Vagina (tissue), 2 donors: ENCODE measurements at places on chromosomes 4 and X.
A peak's percentile ranks its signal among the peaks of the same experiment; 100 is the strongest.

- DNase-seq: no peak
- H3K27me3 ChIP-seq: no peaks in the 10 kb centered on the region
- no peak overlapping the region for H3K4me3 ChIP-seq
- no peaks in the 10 kb centered on the region for H3K36me3 ChIP-seq
Measured at GRCh38 chr4:188869581-188869980, 730.3 kb downstream of the TRIML1 start.

DNA sequence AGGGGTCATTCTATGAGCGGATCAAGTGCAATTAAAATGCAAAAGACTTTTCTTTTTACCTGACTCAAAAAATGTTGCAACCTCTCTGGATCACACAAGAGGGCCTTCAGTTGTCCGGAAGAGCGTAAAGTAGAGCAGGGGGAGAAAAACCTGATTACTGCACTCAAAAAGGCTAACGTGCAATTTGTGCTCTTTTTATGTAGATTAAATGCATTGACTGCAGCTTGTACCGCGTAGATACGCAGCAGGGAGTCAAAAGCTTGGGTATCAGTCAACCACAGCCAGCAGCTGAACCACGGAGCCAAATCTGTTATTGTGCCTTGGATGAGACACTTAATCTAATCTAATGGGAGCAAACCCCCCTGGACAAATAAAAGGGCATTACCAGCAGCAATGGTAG is 107.3 kb upstream of the RAI2 start:
- no peaks in the 10 kb centered on the region for H3K4me1 ChIP-seq
- no peak for DNase-seq
- no peaks in the 10 kb centered on the region for H3K27me3 ChIP-seq
- no peak overlapping the region for H3K27ac ChIP-seq

- H3K36me3 ChIP-seq: no peaks in the 10 kb centered on the region
- peaks cover 33% of the 10 kb centered on the region for H3K4me1 ChIP-seq
- no peak overlapping the region for H3K27ac ChIP-seq
- no peak for DNase-seq
- H3K27me3 ChIP-seq: no peaks in the 10 kb centered on the region
Measured at GRCh38 chr4:78937837-78938236, 1.4 kb downstream of the PAQR3 start.

GRCh38 chrX:150854856-150855255 is 43.6 kb downstream of the CD99L2 start:
- H3K4me3 ChIP-seq: no peak overlapping the region
- DNase-seq: no peak
- no peak overlapping the region for H3K27ac ChIP-seq
- H3K27me3 ChIP-seq: no peaks in the 10 kb centered on the region
- H3K36me3 ChIP-seq: no peaks in the 10 kb centered on the region

DNA sequence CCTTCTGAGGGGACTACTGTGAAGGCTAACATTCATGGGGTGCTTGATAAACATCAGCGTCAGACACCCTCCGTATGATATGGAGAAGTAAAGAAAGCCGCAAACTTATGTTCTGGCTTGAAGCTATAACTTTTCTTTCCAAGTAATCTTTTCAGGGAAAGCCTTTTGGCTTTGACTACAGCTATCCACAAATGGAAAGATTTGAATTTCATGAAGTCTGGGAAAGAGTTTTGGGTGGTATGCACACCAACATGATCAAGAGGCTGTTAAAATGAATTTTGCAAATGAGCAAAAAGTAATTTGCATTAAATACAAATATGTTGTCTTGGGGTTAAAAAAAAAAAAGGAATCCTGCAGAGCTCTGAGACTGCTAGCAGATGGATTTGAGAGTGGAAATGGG is 114.8 kb upstream of the LIMCH1 start:
- no peak overlapping the region for H3K27ac ChIP-seq
- no peaks in the 10 kb centered on the region for H3K36me3 ChIP-seq
- no peaks in the 10 kb centered on the region for H3K27me3 ChIP-seq
- H3K4me3 ChIP-seq: no peak overlapping the region
- no peaks in the 10 kb centered on the region for H3K4me1 ChIP-seq

GRCh38 chr4:156138781-156139280 is 185.2 kb upstream of the CTSO start:
- H3K36me3 ChIP-seq: no peaks in the 10 kb centered on the region
- no peak for DNase-seq
- peaks cover 16% of the 10 kb centered on the region for H3K4me1 ChIP-seq
- no peak overlapping the region for H3K4me3 ChIP-seq
- H3K27me3 ChIP-seq: no peaks in the 10 kb centered on the region
- no peak overlapping the region for H3K27ac ChIP-seq

- H3K36me3 ChIP-seq: no peaks in the 10 kb centered on the region
- H3K4me1 ChIP-seq: no peaks in the 10 kb centered on the region
- no peak overlapping the region for H3K4me3 ChIP-seq
- H3K27ac ChIP-seq: no peak overlapping the region
- DNase-seq: no peak
Measured at GRCh38 chr4:126458993-126459392, 1144.2 kb downstream of the FAT4 start.

- no peak for DNase-seq
- no peak overlapping the region for H3K27ac ChIP-seq
- no peaks in the 10 kb centered on the region for H3K27me3 ChIP-seq
- no peak overlapping the region for H3K4me3 ChIP-seq
- no peaks in the 10 kb centered on the region for H3K36me3 ChIP-seq
Measured at GRCh38 chrX:2192584-2193272, 308.0 kb downstream of the DHRSX start.

- no peak for DNase-seq
- H3K27me3 ChIP-seq: no peaks in the 10 kb centered on the region
- no peaks in the 10 kb centered on the region for H3K4me1 ChIP-seq
- no peak overlapping the region for H3K4me3 ChIP-seq
- no peaks in the 10 kb centered on the region for H3K36me3 ChIP-seq
Measured at GRCh38 chr4:23429497-23429896, 460.4 kb downstream of the PPARGC1A start.

GRCh38 chr4:106454581-106454980 is 86.0 kb upstream of the GIMD1 start:
- no peaks in the 10 kb centered on the region for H3K27me3 ChIP-seq
- no peaks in the 10 kb centered on the region for H3K4me1 ChIP-seq
- H3K27ac ChIP-seq: no peak overlapping the region
- H3K36me3 ChIP-seq: no peaks in the 10 kb centered on the region
- no peak overlapping the region for H3K4me3 ChIP-seq
- DNase-seq: no peak

- no peak overlapping the region for H3K4me3 ChIP-seq
- H3K4me1 ChIP-seq: no peaks in the 10 kb centered on the region
- DNase-seq: no peak
- no peak overlapping the region for H3K27ac ChIP-seq
- no peaks in the 10 kb centered on the region for H3K36me3 ChIP-seq
Measured at GRCh38 chrX:42680666-42681065, 97.3 kb downstream of the PPP1R2C start.

GRCh38 chrX:112901869-112902725 is 61.5 kb upstream of the AMOT start:
- no peak overlapping the region for H3K27ac ChIP-seq
- H3K27me3 ChIP-seq: no peaks in the 10 kb centered on the region
- H3K4me3 ChIP-seq: no peak overlapping the region
- no peak for DNase-seq

DNA sequence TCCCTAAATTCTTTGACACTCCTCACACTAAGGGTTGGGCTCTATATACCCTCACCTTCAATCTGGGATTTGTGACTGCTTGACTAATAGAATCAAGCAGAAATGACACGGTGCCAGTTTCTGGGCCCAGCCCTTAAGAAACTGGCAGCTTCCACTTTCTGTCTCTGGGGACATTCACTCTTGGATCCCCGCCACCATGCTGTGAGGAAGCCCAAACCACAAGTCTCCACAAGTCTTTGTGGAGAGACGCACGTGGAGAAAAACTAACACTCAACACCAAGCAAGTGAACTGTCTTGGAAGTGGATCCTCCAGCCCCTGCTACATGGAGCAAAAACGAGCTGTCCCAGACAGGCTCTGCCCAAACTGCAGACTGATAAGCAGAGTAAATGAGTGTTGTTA is 1.1 kb upstream of the EDNRA start:
- no peaks in the 10 kb centered on the region for H3K27me3 ChIP-seq
- DNase-seq: no peak
- H3K4me1 ChIP-seq: peaks cover 26% of the 10 kb centered on the region
- no peaks in the 10 kb centered on the region for H3K36me3 ChIP-seq
- H3K27ac ChIP-seq: peak overlapping the region; percentile 89

- H3K4me1 ChIP-seq: no peaks in the 10 kb centered on the region
- DNase-seq: no peak
- H3K27ac ChIP-seq: no peak overlapping the region
- no peak overlapping the region for H3K4me3 ChIP-seq
- no peaks in the 10 kb centered on the region for H3K36me3 ChIP-seq
- H3K27me3 ChIP-seq: no peaks in the 10 kb centered on the region
Measured at GRCh38 chrX:23954396-23954795, 46.6 kb downstream of the CXorf58 start.

- H3K36me3 ChIP-seq: no peaks in the 10 kb centered on the region
- H3K27ac ChIP-seq: no peak overlapping the region
- DNase-seq: no peak
- H3K4me1 ChIP-seq: no peaks in the 10 kb centered on the region
Measured at GRCh38 chr4:179751669-179752068, 2309.4 kb upstream of the AGA start.

DNA sequence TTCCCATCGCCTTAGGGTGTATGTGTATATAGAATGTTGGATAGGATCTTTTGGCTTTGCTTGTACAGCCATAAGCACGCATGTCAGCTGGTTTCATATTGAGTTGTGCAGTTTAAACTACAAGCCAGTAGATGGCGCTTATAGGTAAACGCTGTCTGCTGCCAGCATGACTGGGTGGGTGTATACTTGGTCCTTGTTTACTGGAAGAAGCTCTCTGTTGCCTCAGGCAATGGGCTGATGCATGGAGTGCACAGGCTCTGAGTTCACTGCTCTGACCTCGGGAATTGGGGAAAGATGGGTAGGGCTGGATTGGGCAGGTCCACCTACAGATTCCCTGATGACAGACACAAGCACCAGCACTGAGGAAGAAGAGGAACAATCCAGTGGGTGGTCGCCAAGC is 831.5 kb downstream of the STIM2 start:
- H3K4me1 ChIP-seq: no peaks in the 10 kb centered on the region
- H3K27me3 ChIP-seq: no peaks in the 10 kb centered on the region
- no peak overlapping the region for H3K27ac ChIP-seq
- DNase-seq: no peak

DNA sequence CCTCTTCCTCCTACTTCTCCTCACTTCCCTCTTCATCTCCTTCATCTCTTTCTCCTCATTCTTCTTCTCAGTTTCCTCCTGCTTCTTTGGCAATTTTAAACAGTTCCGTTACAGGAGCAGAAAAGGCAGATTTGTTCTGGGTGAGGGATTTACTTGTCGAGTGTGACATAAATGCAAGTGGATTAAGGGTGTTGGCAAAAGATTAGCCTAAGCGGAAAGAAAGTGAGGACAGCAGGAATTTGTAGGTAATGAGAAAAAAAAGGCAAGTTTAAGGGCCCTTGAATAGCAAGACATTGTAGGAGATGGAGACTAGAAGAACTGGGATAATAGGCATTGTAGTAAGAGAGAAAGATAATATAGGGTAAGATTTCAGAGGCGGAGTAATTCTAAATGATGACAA is 841.6 kb downstream of the RAPGEF2 start:
- H3K27me3 ChIP-seq: no peaks in the 10 kb centered on the region
- H3K4me3 ChIP-seq: no peak overlapping the region
- no peak for DNase-seq

GRCh38 chr4:147219145-147219544 is 261.8 kb upstream of the EDNRA start:
- H3K4me1 ChIP-seq: no peaks in the 10 kb centered on the region
- no peak overlapping the region for H3K4me3 ChIP-seq
- H3K27me3 ChIP-seq: no peaks in the 10 kb centered on the region
- no peak for DNase-seq
- no peaks in the 10 kb centered on the region for H3K36me3 ChIP-seq

GRCh38 chrX:81120258-81120935 is 81.3 kb downstream of the HMGN5 start:
- H3K27ac ChIP-seq: peak overlapping the region; percentile 30
- H3K27me3 ChIP-seq: no peaks in the 10 kb centered on the region
- H3K4me3 ChIP-seq: peak overlapping the region; percentile 36
- H3K36me3 ChIP-seq: no peaks in the 10 kb centered on the region
- H3K4me1 ChIP-seq: no peaks in the 10 kb centered on the region
- DNase-seq: no peak

- no peaks in the 10 kb centered on the region for H3K36me3 ChIP-seq
- no peak overlapping the region for H3K27ac ChIP-seq
- no peak for DNase-seq
- no peak overlapping the region for H3K4me3 ChIP-seq
- H3K4me1 ChIP-seq: no peaks in the 10 kb centered on the region
Measured at GRCh38 chr4:165992283-165992682, 119.2 kb downstream of the TLL1 start.

- no peak for DNase-seq
- H3K27me3 ChIP-seq: no peaks in the 10 kb centered on the region
- H3K27ac ChIP-seq: no peak overlapping the region
- no peak overlapping the region for H3K4me3 ChIP-seq
- no peaks in the 10 kb centered on the region for H3K4me1 ChIP-seq
Measured at GRCh38 chr4:84681486-84682274, 98.8 kb downstream of the CDS1 start.

GRCh38 chr4:34512616-34513015 is 1731.7 kb downstream of the ARAP2 start:
- H3K27ac ChIP-seq: no peak overlapping the region
- H3K4me1 ChIP-seq: no peaks in the 10 kb centered on the region
- no peaks in the 10 kb centered on the region for H3K36me3 ChIP-seq
- no peak overlapping the region for H3K4me3 ChIP-seq
- no peak for DNase-seq
- H3K27me3 ChIP-seq: no peaks in the 10 kb centered on the region

- H3K4me1 ChIP-seq: peaks cover 27% of the 10 kb centered on the region
- no peaks in the 10 kb centered on the region for H3K36me3 ChIP-seq
- no peak overlapping the region for H3K27ac ChIP-seq
- no peaks in the 10 kb centered on the region for H3K27me3 ChIP-seq
- H3K4me3 ChIP-seq: no peak overlapping the region
Measured at GRCh38 chr4:70754470-70754869, 32.7 kb downstream of the RUFY3 start.

DNA sequence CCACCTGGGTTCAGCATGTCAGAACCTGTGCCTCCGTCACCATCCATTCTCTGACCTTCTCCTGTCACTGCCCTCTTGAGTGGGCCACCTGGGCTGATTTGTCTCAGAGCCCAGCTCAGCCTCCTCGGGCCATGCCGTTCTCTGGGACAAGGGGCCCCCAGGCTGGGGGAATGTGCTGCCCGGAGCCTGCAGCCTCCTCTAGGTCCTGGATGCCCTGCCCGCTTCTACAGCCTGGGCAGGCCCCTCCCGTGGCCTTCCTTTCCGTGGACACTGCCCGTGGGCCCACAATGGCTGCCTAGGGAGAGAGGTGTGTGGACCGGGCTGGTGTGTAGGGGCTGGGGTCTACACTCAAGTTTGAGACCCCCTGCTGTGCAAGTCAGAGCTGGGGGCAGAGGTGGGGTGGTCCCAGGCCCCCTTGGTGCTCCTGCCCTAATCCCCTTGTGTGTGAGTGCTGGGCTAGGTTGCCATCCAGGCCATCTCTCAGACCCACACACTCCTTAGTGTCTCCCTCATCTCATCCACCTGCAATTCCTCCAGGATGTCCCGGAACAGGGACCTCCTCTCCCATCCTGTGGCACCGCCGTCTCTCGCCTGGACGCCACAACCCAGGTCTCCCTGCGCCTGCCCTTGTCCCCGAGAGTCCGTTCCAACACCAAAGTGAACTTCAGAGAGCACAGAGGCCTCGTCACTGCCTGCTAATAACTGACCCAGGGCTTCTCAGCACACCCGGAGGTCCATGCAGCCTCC is 12.4 kb downstream of the PSAPL1 start:
- H3K27me3 ChIP-seq: no peaks in the 10 kb centered on the region
- no peak for DNase-seq
- no peak overlapping the region for H3K27ac ChIP-seq
- H3K36me3 ChIP-seq: no peaks in the 10 kb centered on the region
- no peak overlapping the region for H3K4me3 ChIP-seq
- no peaks in the 10 kb centered on the region for H3K4me1 ChIP-seq
